ENCODE measurements at places on chromosomes 4 and X. TPM values are rescaled to one million over a fixed set of nuclear protein-coding genes. Genes with fewer than 3 reads are reported as not detected.

The NKX3-2 gene
- total RNA-seq = not detected

The ZMAT1 gene
- 2.0 TPM for total RNA-seq

The SYP gene
- 0.28 TPM for total RNA-seq

The ACE2 gene
- 1.1 TPM for total RNA-seq

The SLC6A14 gene
- total RNA-seq = not detected
